OCI-LY7 (cell line): ENCODE measurements at places on chromosomes 16 and 17. TPM values are rescaled to one million over a fixed set of nuclear protein-coding genes. Genes with fewer than 3 reads are reported as not detected.

The OSBPL7 gene
- total RNA-seq, result 31.1 and 35.7 TPM in 2 replicates

DNA sequence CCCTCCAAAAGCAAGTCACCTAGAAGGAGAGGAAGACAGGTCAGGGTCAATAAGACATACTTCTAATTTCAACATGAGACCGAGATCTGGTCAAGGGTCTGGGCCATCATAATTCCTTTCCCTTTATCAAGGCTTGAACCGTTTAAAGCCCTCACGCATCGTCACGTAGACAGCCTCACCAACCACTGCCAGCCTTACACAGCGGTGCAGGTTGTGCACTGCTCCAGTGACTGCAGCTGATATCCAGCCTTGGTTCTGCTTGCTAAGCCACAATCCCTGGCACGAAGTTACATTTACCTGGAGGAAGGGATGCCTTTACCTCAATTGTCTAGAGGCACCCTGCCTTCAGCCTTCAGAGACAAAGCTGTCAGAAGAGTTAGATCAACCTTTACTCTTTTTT is 85.1 kb downstream of the MYH11 start:
- DNase-seq, result no peak

DNA sequence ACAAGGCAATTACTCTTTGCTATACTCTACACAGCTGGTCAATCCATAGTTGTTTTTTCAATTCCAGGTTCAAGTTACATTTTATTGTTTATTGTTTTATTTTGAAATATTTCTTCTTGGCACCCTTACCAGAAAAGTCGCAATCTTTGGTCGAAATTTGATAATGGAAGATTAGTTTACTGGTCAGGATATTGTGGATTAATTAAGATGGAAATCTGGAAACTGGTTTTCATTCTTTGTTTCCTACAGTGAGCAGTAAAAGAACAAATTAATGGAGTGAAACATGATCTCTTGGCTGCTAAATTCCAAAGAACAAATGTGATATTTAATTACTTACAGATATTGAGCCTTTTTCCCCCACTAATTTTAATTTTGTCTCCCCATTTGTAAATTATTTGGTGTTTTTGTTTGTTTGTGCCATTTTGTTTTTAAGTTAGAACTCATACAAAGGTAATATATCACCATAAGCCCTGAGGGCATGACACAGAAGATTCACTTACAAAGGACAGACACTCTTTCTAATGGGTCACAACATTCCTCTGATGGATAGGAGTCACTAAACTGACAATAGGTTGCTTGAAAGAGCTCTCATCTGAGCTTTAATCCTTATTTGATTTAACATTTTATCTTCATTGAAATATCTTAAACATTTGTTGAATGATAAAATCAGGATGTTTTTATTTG is 700.2 kb downstream of the KCNJ2 start:
- DNase-seq, result no peak

DNA sequence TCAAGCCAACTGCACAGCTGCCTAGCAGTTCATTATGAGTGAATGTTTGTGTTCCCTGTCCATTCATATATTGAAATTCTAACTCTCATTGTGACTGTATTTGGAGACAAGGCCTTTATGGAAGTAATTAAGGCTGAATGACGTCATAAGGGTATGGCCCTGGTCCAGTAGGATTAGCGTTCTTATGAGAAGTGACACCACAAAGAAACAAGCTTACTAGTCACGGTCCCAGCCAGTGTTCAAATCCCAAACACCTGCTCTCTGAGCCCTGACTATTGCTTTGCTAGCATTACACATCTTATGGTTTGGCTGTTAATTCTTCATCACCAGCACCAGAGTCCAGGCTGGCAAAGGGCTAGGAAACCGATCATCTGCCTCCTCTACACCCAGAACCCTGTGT is 2.2 kb downstream of the ZNF668 start:
- DNase-seq, result no peak

DNA sequence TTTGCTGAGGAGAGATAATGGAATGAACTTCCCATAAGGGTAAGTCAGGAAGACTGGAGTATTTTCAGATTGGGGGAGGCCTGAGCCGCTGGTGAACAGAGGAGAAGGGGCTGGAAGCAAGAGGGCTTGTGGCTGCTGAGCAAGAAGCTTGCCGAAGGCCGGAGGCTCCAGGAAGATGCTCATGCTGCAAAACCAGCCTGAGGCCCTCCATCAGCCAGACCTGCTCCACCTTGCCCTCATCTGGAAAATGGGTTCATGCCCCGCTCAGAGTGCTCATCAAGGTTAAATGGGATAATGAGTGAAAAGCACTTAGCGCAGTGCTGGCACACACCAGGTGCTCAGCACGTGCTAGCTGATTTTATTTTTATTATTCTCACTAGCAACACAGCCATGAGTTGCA is 5.5 kb upstream of the ASGR1 start:
- DNase-seq, result no peak
